ENCODE measurements at places on chromosomes 4 and X. TPM values are rescaled to one million over a fixed set of nuclear protein-coding genes. Genes with fewer than 3 reads are reported as not detected.
A peak's percentile ranks its signal among the peaks of the same experiment; 100 is the strongest.

DNA sequence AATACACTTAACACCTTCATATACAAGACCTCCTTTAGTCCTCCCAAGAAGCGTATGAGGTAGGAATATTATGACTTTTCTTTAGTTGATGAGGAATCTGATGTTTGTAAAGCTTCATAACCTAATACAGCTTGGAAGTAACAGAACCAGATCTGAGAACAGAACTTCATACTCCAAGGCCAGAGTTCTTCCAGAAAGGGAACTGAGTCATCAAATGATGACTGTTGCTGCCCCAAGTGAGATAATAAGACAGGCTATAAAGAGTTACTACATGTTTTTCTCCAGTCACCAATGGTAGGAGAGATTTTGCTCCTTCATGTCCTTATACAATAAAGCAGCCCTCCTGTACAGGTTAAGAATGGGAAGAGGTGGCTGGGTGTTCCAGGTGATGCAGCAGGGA, 74.3 kb upstream of the ANXA3 start:
- no peak for DNase-seq

DNA sequence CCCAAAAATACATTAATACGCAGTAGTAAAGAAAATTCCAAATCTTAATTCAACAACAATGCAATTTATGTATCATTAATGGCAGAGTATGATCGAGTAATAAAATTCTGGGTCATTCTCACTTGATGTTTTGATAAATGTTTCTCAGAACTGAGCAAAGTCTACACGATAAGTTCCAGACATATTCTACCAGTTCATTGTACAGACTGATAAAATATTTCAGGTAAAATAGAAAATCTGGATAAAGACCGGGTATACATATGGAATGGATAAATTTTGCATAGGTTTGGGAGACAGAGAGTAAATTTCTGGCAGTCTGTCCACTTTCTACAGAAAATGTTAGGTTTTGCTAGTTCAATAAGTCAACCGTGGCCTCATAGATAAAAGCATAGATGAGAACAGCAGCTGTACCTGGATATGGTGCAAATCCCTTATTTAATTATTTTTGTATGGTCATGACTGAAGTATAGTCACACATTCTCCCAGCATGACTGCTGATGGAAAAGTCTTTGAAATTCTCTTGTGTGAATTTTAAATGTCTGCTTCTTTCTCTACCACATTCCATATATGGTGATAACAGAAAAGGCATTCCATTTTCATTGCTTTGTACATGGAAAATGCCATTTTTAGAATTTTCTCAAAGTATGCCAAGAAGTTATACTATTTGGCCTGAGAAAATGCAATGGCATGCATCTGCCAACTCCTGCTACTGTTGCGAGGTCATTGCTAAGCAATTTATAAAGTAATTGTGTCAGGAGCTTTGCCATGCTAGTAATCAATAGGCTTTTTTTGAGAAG, 301.9 kb upstream of the ARSJ start:
- DNase-seq, result peak; percentile 19

Gene FRAS1
- 4.6 TPM for polyA plus RNA-seq

DNA sequence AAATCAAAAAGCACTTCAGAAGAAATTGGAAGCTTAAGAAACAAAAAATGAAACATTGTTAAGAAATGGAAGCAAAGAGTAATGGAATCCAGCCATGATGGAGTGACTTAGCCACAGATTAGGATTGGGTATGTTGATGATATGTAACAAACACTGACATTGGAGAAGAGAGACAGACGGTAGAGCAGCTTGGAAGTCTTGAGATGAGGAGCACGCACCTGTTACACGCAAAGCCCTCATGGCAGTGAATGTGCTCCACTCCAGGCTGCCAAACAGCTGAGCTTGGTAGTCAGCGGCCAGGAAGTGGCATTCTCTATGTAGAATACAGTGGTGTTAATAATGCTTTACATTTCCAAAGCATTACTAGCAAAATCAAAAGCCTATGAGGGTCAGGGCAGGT, 56.9 kb upstream of the GPRIN3 start:
- peak; percentile 3 for DNase-seq

DNA sequence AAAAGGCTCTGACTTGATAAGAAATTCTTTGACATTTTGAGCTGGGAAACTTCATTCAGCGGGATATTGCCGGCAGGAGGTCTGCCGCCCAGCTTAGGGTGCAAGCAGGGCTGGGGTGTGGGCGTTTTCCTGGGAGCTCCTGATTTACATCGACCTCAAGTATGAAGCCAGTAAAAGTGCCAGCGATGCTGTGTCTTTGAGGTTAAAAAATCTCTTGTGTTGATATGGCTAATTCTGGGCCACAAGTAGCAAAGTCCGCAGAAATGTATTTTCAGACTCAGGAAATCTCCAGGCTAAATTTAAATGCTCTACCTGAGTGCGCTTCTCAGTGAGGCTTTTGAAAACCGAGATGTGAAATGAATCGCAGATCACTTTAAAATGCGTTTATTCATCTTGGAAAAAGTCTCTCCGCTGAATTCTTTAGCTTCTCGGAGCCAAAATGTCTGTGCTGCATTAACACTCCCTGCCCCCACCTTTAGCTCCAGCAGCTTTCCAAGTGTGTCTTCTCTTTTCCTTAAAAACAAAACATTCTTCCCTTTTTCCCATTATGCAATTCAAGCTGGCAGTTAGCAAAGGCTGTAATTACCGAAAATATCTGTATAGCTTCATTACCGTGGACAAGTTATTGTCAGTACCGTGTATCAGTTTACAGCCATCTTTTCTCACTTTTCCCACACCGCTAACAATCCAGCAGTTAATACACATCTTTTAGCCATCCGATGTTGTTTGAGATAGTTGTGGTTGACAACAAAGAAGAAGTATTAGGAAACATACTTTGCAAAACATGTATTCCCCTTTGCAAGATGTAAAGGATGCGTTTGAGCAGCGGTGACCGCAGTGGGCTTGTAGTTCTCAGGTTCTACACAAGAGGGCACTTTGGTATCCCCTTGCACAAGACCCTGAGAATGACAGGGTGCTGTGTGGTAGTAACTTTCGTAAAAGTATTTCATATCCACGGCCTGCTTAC, 136.0 kb upstream of the STX18 start:
- DNase-seq, result peak; percentile 54

DNA sequence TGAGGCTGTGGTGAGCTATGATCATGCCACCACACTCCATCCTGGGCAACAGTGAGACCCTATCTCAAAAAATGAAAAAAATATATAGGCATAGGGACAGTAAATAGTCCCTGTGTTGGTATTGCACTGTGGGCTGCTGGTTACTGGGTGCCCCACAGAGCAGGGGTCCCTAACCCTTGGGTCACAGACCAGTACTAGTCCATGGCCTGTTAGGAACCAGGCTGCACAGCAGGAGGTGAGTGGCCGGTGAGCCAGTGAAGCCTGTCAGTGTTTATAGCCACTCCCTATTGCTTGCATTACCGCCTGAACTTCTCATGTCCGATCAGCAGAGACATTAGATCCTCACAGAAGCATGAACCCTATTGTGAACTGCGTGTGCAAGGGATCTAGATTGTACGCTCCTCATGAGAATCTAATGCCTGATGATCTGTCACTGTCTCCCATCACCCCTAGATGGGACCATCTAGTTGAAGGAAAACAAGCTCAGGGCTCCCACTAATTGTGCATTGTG, 106.5 kb downstream of the TNIP2 start:
- no peak for DNase-seq

GRCh38 chr4:91984466-91984865, 319.3 kb upstream of the GRID2 start:
- no peak for DNase-seq

Gene PKD2
- polyA plus RNA-seq, result 24.1 TPM

All from hindlimb muscle (tissue), 1 donor.